ENCODE measurements at places on chromosomes 11 and 22.

DNA sequence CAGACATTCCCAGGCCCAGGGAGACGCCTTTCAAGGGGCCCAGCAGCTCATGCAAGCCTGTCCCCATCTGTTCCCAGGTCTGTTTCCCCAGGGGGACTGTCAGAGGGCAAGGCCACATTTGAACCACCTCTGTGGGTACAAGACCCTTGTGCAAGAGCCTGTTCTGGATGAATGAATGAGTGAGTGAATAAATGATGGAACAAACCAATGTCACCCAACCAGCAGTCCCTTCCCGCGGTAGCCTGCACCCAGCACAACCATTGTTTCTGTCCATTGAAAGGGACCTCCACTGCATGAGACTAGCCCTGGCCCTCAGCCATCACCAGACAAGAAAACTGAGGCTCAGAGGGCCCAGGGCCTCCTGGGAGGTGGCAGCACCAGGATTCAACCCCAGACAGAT lies 69.7 kb upstream of the TCF20 start:
- no peak for DNase-seq

DNA sequence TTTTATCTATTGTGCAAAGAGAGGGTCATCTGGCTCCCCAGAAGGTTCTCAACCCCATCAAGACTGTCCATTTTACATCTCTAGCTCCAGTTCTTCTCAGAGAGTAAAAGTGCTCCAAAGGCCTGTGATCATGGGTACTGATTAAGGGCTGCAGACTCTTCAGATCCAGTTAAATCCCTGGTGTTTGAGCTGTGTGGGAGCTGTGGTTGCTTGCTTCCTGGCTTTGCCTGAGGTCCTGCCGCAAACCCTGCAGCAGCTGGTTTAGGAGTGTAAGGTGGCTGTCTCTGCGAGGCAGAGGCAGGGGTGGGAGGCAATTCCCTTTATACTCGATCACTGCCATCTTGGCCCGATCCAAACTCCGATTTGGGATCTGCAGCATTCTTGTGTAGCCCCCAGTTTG lies 1.2 kb downstream of the MRPL17 start:
- DNase-seq, result no peak

- DNase-seq, result no peak
Measured at GRCh38 chr11:62857541-62857982, 18.2 kb upstream of the WDR74 start.

DNA sequence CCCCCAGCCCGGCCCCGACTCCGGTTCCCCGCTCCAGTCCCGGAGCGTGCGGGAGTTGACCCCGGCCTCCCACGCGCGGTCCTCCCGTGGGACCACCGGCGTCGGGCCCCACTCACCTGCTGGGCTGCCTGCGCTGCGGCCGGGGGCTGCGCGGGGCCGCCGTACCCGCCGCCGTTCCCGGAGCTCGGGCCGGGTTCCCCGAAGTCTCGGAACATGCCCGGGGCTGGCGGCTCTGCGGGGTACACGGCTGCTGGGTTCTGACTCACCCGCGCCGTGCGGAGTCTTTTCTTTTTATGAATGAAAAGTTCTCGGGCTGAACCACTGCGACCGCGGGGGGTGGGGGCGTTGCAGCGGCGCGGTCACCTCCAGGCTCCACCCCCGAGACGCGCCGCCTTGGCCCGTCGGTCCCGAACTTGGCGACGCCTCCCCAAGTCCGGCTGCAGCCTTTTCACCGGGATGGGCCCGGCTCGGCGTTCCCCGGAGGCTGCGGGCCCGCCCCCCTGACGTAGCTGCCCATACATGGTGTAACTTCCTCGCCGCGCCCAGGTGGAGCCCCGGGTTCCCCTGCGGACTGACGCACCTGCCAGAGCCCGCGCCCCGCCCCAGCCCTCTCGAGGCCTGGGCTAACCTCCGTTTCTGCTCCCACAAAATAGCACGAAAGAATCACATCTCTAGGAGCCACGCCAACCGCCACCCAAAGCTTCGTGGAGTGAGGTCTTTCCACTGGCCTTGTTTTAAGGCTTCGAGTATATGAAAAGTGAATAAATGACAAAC lies at the start of gene FOSL1:
Gene FOSL1 (minus strand): TSS at position 264 of the 774 bp plus-strand sequence. CDS start 49 bp downstream, at position 215.
- DNase-seq, result peak; percentile 91

DNA sequence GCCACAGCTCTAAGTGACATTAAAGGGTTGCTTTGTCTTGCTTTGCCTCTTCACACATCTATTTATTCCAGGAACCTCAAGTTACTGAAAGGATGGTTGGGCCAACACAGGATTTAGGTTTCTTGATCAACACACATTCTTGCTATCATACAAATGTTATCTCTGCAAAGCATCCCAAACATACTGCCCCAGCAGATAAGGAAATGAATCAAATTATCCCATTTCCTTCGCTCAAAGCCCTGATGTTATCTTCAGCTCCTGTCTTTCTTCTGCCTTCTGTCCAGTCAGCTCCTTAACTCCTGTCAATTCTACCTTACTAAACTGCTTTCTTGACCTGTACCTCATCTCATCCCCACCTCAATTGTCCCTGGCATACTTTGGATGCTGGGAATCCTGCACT lies 355.9 kb upstream of the TENM4 start:
- no peak for DNase-seq

DNA sequence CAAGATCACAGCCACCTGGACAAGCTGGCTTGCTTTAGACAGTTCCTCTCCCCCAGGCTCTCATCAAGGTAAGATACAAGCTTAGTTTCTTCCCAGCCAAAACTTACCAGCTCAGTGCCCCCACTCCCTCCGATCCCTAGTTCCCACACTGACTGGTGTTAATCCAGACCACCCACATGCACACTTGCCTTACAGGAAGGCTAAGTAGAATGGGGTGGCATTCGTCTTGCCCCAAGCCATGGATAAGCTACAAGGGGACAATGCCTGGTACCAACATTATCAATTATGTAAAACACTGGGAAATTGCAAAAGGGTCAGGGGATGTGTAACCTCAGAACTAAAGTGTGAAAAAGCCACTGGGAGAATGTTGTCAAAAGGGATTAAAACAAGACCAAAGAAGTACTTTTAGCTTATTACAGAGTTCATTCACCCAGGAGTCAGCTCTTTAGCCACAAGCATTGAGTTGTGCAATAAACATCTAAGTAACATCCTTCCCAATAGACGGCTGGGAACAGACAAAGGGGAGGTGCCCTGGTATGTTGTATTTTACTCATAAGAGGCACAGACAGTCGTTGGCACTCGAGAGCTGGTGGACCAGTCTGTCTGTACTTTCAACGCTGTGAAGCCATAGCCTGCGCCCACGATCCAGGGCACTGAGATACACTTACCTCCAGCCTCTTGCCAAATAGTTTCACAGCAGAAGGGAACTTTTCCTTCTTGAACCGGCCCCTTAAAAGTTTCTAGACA lies 1.1 kb downstream of the DHCR7 start:
- no peak for DNase-seq

DNA sequence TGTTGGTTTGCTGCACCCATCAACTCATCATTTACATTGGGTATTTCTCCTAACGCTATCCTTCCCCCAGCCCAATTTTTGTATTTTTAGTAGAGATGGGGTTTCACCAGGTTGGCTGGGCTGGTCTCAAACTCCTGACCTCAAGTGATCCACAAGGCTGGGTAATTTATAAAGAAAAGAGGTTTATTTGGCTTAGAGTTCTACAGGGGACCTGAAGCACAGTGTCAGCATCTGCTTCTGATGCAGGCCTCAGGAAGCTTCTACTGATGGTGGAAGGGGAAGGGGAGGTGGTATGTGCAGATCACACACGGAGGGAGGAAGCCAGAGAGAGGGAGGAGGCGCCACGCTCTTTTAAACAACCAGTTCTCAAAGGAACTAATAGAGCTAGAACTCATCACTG lies 25.8 kb downstream of the TANGO2 start:
- DNase-seq, result no peak

DNA sequence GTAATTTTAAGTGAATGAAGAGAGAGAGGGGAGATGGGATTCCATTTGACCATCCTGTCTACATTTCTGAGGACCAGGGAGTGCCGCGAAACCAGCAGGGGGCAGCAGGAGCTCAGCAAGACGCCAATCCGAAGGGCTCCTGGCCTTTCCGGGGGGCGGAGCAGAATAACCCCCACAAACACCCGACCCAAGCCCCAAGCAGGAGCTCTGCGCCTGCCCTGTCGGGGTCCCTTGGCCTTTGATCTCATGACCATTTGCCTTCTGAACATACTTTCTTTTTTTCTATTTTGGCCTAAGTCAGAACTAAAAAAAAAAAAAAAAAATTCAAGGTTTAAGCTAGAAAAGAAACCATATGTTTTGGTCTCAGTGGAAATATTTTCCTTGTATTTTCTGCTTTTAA lies 21.9 kb upstream of the SCN2B start:
- DNase-seq, result peak; percentile 68

DNA sequence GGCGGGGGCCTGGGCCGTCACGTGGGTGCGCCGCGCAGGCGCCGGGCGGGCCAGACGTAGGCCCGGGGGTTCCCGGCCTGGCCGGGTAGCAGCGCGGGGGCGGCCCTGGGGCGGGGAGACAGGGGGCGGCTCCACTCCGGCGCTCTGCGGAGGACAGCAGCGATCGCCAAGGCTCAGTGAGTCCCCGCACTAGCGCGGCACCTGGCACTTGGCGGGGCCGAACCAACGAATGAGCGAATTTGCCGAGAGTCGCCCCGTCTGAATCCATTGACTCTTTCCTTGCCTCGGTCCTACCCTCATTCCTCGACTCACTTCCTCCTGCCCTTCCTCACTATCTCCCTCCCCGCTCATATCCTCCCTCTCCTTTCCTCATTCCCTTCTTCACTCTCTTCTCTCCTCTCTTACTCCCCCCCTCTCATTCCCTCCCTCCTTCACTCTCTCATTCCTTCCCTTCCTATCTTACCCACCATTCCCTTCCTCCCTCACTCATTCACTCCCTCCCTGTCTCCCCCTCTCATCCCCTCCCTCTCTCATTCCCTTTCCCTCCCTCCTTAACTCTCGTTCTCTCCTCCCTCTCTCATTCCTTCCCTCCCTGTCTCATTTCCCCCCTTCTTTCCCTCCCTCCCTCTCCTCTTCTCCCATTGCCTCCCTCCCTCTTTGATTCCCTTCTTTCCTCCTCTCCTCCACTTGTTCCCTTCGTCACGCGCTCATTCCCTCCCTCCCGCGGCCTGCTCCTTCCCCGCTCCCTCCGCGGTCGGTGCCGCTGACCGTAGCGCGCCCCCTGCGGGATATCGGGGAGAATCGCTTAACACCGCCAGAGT lies 476 bp upstream of the KLHL22 start:
- peak; percentile 88 for DNase-seq
